ENCODE measurements at places on chromosomes 11 and 22.
A peak's percentile ranks its signal among the peaks of the same experiment; 100 is the strongest.

DNA sequence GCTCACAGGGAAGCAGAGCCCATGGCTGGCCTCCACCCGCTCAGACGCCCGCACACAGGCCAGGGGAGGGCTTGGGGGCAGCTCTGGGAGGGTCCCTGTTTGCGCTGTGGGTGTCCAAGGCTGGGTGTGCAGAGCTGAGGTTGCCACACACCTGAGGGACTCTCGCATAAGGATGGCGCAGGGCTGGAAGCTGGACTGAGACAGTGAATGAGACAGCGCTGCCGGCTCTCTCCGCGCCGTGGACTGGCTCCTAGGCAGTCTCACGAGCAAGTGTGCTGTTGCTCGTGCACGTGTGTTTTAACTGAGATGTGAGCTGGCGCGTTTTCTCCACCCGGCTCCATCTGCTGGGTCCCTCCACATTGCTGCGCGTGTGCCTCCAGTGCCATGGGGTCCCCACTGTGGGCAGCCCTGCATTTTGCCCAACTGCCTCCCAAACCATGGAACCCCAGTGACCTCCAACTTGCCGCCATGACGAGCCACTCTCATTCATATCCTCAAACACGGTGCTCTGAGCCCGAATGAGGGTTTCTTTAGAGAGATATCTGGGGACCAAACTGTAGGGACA lies 4.2 kb upstream of the BID start:
- no peak for DNase-seq

GRCh38 chr22:17965538-17966402 lies 58.6 kb downstream of the MICAL3 start:
- DNase-seq = no peak

- DNase-seq = peak; percentile 40
Observed at GRCh38 chr11:32706985-32707741, 87.3 kb downstream of the CCDC73 start.

DNA sequence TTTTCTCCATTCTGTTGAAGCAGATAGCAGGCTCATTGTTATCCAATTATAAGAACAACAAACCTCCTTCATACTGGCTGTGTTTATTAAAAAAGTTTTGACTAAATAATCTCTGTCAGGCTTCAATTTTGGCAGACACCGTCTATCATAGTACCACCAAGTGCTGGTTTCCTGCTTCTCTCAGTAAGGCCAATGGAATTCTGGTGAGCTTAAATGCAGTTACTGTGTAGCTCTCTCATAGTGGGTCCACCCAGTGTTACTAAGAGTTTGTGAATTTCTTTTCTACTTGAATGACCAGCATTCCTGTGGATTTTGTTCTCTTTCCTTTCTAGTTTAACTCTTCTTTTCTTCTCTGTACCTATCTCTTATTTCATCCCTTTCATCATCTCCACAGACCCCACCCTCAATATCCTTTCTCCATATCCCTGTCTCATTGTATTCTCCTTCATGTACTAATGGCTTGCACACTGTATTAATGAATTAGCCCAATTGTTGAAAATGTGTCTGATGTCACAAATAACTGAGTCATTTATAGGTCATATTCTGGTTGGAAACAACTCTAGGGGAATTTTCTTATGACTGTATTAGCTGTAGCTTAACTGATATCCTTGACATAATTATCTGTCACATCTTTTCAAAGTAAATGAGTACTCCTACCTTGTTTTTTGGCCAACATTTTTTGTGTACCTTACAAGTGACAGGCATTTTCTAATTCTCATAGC lies 372.1 kb downstream of the FAT3 start:
- DNase-seq = peak; percentile 47

GRCh38 chr11:6096417-6096816 lies 11.1 kb upstream of the OR56B4 start:
- no peak for DNase-seq

DNA sequence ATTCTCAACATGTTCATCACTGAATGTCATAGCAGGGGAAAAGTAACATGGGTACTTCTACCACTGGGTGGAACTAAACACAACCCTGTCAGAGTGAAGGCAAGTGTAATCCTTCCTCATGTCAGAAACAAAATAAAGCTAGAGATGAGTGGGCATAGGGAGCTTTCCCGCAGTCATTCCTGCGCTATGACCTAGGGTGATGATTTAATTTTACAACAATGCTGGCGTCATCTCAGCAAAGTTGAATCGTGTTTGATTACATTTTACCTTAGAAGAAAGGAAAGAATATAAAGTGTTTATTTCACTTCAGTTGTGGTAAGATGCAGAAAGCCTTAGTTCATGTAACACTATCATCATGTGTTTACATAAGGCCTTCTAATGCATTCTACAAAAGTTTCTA lies 355.6 kb downstream of the METTL15 start:
- peak; percentile 40 for DNase-seq

DNA sequence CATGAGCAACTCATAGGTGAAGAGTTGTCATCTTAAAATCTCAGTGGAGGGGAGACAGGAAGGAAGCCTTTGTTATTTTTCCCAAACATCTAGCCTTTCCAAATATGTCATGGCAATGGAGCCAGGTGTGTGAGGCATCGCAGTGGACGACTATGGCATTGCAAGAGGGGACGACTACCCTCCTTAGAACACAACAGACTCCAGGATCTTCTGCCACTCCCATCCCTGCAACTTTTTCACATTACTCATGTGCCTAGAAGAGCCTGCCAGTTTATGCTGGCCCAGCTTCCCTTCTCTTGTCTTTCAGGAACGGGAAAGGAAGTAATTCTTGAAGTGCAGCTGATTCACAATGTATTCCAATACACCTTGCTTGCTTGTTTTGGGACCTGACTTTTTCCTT lies 1008.4 kb downstream of the OPCML start:
- DNase-seq = no peak

DNA sequence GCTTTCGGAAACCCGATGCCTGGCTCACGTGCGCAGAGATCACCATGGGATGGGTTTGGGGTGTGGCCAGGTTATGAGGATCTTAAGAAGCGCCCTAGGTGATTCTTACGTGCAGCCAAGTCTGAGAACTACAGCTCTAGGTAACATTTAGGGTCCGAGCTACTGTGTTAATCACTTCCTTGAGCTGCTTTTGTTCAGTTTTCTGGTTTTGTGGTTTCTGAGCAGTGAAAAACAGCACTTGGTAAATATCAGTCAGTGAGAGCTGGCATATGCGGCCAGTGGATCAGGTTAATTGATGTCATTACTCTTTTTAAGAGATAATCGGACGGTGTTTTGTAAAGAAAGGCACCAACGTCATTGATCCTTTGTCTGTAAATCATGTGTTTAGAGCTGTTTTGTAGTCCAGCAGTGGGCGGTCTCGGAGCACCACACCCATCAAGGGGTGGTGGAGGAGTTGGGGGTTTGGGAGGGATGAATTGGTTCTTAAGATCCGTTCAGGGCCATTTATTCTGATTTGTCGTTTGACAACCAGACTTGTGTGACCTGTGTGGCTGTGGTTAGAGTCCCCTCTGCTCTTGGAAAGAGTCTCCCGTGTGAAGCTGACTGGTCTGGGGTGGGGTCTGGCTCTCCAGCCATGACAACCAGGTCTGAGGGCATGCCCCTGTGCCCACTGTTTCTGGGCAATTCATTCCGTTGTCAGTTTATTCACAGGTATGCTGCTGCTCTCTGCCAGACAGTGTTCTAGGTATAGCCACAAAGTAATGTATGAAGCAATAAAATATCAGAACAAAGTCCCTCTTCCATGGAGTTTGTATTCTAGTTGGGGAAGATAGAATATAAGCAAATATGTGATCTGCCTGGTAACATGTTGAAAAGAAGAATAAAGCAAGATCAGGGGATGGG lies 61.9 kb upstream of the SORL1-AS1 start:
- peak; percentile 5 for DNase-seq

DNA sequence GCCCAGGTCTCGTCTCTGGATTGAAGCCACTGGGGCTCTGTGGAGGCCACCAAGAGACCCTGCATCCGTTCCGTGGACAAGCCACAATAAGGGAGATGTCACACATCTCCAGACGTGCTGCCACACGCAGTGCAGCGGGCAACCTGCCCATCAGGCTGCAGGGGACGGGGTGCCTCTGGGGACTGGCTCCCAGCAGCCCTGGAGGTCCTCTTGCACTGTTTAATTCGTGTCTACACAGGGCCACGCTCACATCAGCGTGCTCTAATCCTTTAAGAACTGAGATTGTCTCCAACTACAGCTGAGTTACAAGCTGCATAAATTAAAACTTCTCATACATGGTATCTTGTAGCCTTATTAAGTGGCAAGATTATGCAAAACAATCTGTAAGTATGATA lies 1232.2 kb downstream of the BRD1 start:
- no peak for DNase-seq

DNA sequence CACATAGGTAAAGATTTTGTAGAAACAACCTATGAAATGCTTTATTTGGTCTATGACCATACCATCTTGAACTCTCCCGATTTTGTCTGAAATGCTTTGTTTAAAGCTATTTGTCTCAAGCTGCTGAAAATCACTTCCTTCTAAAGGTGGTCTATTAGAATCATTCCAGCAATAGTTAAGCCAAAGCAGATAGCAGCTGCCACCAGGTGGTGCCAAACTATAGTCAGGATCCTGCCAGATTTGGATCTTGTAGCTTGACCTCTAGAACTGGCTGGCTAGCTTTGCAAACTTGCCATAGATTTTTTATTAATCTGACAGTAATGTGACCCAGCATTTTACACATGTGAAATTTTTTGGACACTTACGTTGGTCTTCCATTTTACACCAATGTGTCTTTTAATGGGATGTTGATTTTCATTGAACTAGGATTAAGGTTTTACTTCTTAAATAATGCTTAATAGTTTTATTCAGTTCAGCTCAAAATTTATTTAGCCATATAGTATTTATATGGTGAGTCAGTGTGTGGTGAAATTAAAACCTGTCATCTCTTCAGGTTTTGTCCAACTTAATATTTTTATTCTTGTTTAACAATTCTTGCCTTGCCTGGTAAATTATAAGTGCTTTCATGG lies 19.7 kb downstream of the CTR9 start:
- DNase-seq = peak; percentile 67

GRCh38 chr22:39514373-39514973 lies 5.9 kb upstream of the ATF4 start:
- DNase-seq = peak; percentile 45

DNA sequence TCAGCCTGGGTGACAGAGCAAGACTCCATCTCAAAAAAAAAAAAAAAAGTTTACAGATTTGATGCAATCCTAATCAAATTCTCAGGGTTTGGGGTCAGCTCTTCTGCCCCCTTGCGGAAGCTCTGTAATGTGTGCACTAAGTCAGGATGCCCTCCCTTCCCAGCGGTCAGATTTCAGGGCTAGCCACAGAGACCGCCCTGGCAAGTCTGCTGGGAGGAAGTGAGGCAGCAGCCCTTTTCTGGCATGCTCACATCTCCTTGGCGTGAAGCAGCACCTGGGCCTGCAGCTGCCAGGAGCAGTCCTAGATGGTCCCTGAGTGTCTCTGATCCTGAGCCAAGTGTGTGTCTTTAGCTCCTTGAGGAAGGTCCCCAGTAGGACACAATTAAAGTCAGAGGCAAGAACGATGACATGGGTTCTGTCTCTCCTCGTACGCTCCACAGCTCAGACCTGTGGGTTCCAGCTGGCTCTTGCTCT lies 10.9 kb upstream of the APOBEC3C start:
- peak; percentile 92 for DNase-seq

DNA sequence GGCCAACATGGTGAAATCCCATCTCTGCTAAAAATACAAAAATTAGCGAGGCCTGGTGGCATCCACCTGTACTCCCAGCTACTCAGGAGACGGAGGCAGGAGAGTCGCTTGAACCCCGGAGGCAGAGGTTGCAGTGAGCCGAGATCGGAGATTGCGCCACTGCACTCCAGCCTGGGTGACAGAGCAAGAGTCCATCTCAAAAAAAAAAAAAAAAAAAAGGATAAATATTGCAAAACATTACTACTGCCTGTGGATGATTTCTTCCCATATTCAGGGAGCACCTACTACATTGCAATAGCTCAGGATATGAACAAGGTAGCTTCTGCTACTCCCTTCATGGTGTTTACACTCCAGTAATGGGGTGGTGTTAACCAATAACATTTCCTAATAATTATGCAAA lies 980.6 kb downstream of the NTM start:
- DNase-seq = no peak

DNA sequence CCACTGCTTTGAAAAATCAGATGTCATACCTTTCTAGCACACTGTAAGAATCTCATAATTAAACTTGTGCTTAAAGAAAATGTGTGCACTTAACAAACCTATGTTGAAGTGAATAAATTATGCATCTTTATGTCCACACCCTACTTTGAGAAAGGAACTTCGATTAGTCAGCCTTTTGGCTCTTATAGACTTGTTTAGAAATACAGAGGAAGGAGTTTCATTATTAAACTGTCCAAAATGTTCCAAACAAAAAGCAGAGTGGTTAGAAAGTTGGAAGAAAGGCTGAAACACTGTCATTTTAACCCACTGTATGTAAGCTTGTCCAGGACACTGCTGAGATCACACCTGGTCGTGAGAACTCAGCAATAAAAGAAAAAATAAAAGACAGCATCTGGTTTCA lies 863.2 kb upstream of the CHORDC1 start:
- no peak for DNase-seq

GRCh38 chr11:723120-723883 lies 17.3 kb downstream of the EPS8L2 start:
- peak; percentile 70 for DNase-seq

GRCh38 chr22:31354515-31354914 lies 8.4 kb upstream of the PATZ1 start:
- DNase-seq = no peak

- DNase-seq = peak; percentile 80
Observed at GRCh38 chr11:109547356-109548027, 125.5 kb downstream of the C11orf87 start.

- peak; percentile 81 for DNase-seq
Observed at GRCh38 chr11:27183672-27184457, 143.2 kb downstream of the BBOX1 start.

GRCh38 chr11:69010964-69011623 lies 2.0 kb downstream of the MRGPRF start:
- peak; percentile 90 for DNase-seq

DNA sequence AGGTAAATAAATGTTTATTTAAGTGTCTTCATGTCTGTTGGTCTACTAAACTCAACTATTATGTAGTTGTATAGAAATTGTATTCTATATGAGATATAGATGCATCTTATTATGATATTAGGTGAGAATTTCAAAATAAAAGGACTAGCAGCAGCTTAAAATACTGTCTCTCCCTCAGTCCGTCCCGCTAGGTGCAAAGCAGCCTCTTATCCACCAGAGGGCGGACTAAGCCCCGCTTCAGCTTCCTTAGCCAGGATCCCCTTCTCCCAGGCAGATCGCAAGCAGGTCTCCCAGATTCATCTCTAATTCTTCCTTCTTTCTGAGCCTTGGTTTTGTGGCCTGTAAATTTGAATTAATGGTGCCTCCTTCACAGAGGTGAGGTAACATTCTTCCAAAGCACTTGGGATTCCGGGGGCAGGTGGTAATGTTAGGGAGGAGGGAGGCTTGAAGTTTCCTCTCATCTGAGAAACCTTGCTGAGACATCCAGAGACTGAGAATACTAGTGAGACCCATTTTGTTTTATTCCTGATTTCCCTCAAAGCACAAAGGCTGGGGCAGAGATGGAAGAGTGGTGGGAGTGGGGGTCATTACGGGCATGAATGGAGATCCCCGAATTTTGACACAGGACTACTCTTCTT lies 13.5 kb upstream of the INSC start:
- DNase-seq = peak; percentile 86
